ENCODE measurements at places on chromosomes 11 and 22. TPM values are rescaled to one million over a fixed set of nuclear protein-coding genes. Genes with fewer than 3 reads are reported as not detected.

The THAP7 gene
- polyA plus RNA-seq: 22.3 TPM

The OR52I2 gene
- polyA plus RNA-seq: not detected

The APOA4 gene
- polyA plus RNA-seq: not detected

The FAM118A gene
- polyA plus RNA-seq: 17.4 TPM

The HMBS gene
- polyA plus RNA-seq: 24.6 TPM

The RIBC2 gene
- polyA plus RNA-seq: 3.4 TPM

The FREY1 gene
- 0.36 TPM for polyA plus RNA-seq

The HPX gene
- 4.5 TPM for polyA plus RNA-seq

The ME3 gene
- polyA plus RNA-seq: 28.0 TPM

The SERPIND1 gene
- 3.7 TPM for polyA plus RNA-seq

The PGA5 gene
- 1.0 TPM for polyA plus RNA-seq

The CDPF1 gene
- 11.3 TPM for polyA plus RNA-seq

The CARNS1 gene
- 1.1 TPM for polyA plus RNA-seq

The GLB1L3 gene
- polyA plus RNA-seq: 1.3 TPM

The KCNJ4 gene
- 0.23 TPM for polyA plus RNA-seq

The ARHGAP32 gene
- 17.0 TPM for polyA plus RNA-seq

The MICAL3 gene
- polyA plus RNA-seq: 32.6 TPM

The CD3D gene
- 0.66 TPM for polyA plus RNA-seq

The GAL3ST1 gene
- 22.0 TPM for polyA plus RNA-seq

The TIGD3 gene
- 0.69 TPM for polyA plus RNA-seq

The KIF18A gene
- polyA plus RNA-seq: 9.6 TPM

The MAP6 gene
- 10.1 TPM for polyA plus RNA-seq

The UVRAG gene
- 18.7 TPM for polyA plus RNA-seq

The FAM111B gene
- 11.2 TPM for polyA plus RNA-seq

The CHADL gene
- polyA plus RNA-seq: 3.4 TPM

The RBM4 gene
- 255 TPM for polyA plus RNA-seq

The OR5A1 gene
- 0.01 TPM for polyA plus RNA-seq

The PKNOX2 gene
- polyA plus RNA-seq: 13.6 TPM

The SCGB1A1 gene
- not detected for polyA plus RNA-seq

The CNTF gene
- 1.3 TPM for polyA plus RNA-seq

The C1QTNF5 gene
- polyA plus RNA-seq: 27.5 TPM

The CCDC88B gene
- polyA plus RNA-seq: 5.2 TPM

All from left renal pelvis (tissue), 4 donors.